Thyroid gland (tissue), 4 donors: ENCODE measurements at places on chromosomes 2 and 18.

DNA sequence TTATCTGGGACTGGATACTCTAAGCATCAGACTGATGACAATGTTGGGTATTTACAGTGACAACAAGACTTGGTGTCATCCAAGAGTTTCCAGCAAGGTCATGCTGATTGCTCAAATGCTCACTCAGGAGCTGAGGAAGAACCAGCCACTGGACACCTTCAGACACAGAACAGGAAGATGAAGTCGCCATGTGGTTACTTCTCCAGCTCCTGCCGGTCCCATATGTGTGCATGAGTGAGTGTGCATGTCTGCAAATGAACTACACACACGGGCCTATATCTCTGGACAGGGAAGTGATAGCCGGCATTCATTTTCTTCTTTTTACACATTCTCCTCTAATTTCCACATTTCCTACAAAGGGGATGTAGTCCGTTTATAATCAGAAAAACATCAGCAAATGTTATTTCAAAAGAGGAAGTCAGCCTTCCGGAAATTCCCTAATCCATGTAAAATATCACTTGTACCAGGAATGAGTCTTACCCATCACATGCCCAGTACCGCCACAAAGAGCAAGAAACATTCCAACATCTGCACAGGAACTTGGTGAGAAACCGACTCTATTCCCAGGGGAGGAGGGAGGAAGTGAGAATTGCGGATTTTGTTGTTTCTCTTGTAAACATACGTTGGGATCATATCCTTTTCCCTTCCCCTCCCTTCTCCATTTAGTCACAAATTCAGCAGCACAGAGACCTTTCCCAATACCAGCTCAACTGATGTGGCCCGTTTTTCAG is 10.8 kb downstream of the RFX8 start:
- H3K36me3 ChIP-seq: no peaks in the 10 kb centered on the region
- no peaks in the 10 kb centered on the region for H3K27me3 ChIP-seq
- no peaks in the 10 kb centered on the region for H3K4me1 ChIP-seq
- DNase-seq: no peak
- H3K4me3 ChIP-seq: no peak overlapping the region
- no peak overlapping the region for H3K27ac ChIP-seq

- no peaks in the 10 kb centered on the region for H3K27me3 ChIP-seq
- no peaks in the 10 kb centered on the region for H3K4me1 ChIP-seq
- H3K36me3 ChIP-seq: no peaks in the 10 kb centered on the region
Measured at GRCh38 chr18:75088021-75088506, 120.9 kb downstream of the PTGR3 start.

DNA sequence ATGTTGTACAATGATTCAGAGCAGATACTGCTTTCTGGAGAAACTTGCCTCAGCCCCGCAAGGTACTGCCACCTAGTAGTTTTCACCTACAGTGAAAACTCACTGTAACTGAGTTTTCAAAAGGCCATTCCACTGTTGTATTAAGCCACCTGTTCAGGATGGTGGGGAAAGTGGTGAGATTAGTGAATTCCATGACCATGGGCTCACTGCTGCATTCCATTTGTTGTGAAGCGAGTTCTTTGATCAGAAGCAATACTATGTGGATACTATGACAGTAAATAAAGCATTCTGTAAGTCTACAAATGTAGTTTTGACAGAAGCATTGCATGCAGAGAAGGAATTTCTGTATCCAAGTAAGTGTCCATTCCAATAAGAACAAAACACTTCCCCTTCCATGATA is 113.6 kb downstream of the LAMA3 start:
- no peak for DNase-seq
- no peaks in the 10 kb centered on the region for H3K27me3 ChIP-seq
- H3K4me3 ChIP-seq: no peak overlapping the region
- H3K36me3 ChIP-seq: no peaks in the 10 kb centered on the region

DNA sequence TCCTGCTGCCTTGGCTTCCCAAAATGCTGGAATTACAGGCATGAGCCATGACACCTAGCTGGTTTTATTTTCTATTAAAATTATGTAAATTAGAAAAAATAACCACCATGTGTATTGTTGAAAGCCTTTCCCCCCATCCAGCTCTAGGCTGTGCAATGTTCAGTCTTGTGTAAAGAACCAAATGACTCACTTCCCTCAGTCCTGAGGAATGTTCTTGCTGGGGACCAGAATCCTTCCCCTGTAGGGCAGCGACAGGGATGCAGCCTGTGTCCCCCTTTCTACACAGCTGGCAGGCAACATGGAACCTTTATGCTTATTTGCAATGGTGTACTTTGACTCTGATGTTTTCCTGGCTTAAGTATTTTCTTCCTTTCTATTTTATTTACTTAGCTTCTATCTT is 29.4 kb downstream of the AOX1 start:
- no peaks in the 10 kb centered on the region for H3K36me3 ChIP-seq
- H3K27me3 ChIP-seq: no peaks in the 10 kb centered on the region
- no peak overlapping the region for H3K27ac ChIP-seq
- no peak overlapping the region for H3K4me3 ChIP-seq
- no peaks in the 10 kb centered on the region for H3K4me1 ChIP-seq

- no peak for DNase-seq
- no peaks in the 10 kb centered on the region for H3K36me3 ChIP-seq
- H3K4me3 ChIP-seq: no peak overlapping the region
- H3K27ac ChIP-seq: no peak overlapping the region
- peaks cover 16% of the 10 kb centered on the region for H3K4me1 ChIP-seq
Measured at GRCh38 chr2:191252699-191253098, 7.5 kb downstream of the MYO1B start.

DNA sequence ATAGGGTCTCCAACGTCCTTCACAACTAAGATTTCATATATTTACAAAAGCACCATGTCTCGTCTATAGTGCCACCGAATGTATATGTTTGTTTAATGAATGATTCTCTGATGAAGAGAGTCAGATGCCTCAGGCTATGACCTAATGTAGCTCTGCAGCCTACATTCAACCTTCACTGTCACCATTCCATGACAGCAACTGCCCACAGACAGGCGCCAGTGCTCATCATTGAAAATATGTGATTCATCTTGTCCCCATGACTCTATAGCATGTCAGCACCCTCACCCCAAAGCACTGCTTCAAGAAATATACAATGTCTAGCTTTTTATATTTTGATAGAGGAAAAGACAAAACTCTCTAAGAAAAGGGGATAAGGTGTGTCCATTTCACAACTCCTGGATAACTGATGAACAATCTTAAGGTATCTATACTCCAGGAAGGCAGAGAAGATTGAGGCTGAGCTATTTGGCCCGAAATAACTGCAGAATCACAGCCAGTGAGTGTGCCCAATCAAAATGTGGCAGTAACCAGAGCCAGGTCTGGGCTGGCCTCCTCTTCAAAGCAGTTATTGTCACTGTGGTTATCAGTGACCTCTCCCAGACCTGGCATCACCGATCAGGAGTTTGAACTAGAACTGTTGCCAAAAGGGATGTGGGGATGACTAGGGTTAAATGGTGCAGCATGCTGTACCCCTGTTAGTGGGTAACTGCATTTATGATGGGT is 246.6 kb downstream of the SETBP1 start:
- no peak for DNase-seq
- no peaks in the 10 kb centered on the region for H3K27me3 ChIP-seq
- H3K27ac ChIP-seq: no peak overlapping the region
- H3K4me3 ChIP-seq: no peak overlapping the region
- H3K4me1 ChIP-seq: no peaks in the 10 kb centered on the region
- no peaks in the 10 kb centered on the region for H3K36me3 ChIP-seq

GRCh38 chr18:79904357-79905147 is 46.9 kb downstream of the SLC66A2 start:
- H3K4me1 ChIP-seq: no peaks in the 10 kb centered on the region
- H3K4me3 ChIP-seq: no peak overlapping the region
- H3K27ac ChIP-seq: no peak overlapping the region
- DNase-seq: no peak
- H3K27me3 ChIP-seq: no peaks in the 10 kb centered on the region

- H3K4me3 ChIP-seq: no peak overlapping the region
- no peaks in the 10 kb centered on the region for H3K4me1 ChIP-seq
- H3K36me3 ChIP-seq: no peaks in the 10 kb centered on the region
- DNase-seq: no peak
Measured at GRCh38 chr2:101197215-101197745, 46.1 kb upstream of the TBC1D8 start.

GRCh38 chr2:53939656-53940055 is 31.1 kb downstream of the PSME4 start:
- no peaks in the 10 kb centered on the region for H3K36me3 ChIP-seq
- H3K27me3 ChIP-seq: no peaks in the 10 kb centered on the region
- no peak overlapping the region for H3K27ac ChIP-seq
- DNase-seq: no peak
- H3K4me3 ChIP-seq: no peak overlapping the region

DNA sequence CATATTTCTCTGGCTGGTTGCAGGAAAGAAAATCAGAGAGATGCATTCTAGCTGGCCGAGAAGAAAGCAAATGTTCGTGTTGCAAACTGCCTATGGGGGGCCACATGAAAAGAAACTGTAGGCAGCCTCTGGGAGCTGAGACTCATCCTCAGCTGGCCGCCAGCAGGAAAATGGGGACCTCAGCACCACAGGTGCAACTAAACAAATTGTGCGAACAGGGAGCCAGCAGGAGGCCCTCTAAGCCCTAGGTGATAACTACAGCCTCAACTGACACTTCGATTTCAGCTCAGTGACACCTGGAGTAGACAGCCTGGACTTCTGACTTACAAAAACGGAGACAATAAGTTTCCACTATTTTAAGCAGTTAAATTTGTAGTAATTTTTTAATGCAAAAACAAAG is 107.3 kb downstream of the DTNB start:
- H3K4me1 ChIP-seq: peaks cover 11% of the 10 kb centered on the region
- no peak for DNase-seq
- H3K27me3 ChIP-seq: no peaks in the 10 kb centered on the region

GRCh38 chr18:56575819-56576663 is 62.4 kb downstream of the TXNL1 start:
- no peak for DNase-seq
- no peaks in the 10 kb centered on the region for H3K36me3 ChIP-seq
- peaks cover 21% of the 10 kb centered on the region for H3K4me1 ChIP-seq
- no peaks in the 10 kb centered on the region for H3K27me3 ChIP-seq
- H3K27ac ChIP-seq: peak overlapping the region; percentile 31

DNA sequence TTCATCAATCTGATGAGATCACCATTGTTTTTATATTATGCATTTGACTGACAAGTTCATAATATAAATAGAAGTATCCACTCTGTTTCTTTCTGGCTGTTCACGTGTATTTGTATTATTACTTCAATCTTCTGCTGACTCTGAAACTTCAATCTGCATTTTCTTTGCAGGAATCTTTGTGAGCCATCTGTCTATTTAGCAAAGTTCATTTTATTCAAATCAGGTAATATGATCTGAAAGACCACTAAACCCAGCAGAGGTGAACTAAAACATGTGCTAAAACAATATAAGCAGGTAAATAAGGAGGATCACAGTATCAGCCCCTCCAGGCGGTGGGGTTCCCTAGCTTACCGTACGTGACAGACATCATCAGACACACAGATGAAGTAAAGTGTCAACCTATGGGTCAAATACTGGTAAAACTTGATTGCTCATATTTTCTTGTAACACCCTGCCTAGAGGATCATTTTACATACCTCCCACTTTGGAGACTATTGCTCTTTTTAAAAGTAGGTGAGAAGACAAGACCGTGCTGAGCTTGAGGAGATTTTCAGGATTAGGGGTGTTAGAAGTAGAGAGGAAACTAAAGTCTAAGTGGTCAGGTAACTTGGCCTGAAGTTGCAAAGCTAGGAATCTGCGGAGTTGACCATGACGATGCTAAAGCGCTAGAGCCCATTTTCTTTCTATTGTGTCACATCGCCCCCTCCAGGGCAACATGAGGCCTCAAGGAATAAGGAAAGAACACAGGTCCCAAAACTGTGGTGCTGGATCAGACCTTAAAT is 9.0 kb downstream of the DTNB start:
- H3K27ac ChIP-seq: peak overlapping the region; percentile 17
- H3K36me3 ChIP-seq: no peaks in the 10 kb centered on the region
- peaks cover 20% of the 10 kb centered on the region for H3K4me1 ChIP-seq
- peak; percentile 82 for DNase-seq

DNA sequence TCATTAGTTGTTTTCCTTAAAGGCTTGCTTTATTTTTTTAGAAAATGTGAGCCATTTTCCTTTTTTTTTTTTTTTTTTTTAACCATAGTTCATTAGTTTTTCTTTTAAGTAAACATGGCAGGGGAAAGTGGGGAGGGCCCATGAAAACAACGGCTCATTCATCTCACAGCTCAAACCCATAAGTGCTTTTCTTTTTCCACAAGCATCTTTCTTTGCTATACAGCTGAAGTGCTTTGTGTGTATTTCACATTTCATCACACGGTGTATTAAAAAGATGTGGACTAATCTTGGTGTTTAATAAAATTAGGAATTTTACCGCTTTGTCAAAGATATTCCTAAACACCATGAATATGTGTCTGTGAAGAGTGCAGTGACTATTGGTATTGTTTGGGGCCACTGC is 41.6 kb downstream of the RHBDD1 start:
- no peak overlapping the region for H3K27ac ChIP-seq
- no peaks in the 10 kb centered on the region for H3K36me3 ChIP-seq
- no peaks in the 10 kb centered on the region for H3K4me1 ChIP-seq
- no peak for DNase-seq
- H3K27me3 ChIP-seq: no peaks in the 10 kb centered on the region

DNA sequence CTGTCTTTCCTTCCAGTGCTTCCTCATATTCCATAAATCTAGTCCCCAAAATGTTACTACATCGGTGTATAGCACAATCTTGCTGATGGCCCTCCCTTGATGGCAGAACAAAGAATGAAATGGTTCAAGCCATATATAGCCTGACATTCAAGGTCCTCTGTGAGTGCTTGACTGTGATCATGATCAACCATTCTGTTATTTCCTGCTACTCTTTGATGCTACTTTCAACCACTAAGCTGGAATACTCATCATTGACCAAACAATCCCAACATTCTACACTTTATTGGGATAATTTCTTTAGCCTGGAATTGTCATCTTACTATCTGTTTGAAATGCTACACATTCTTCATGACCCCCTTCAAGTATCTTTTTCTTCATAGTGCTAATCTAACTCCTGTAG is 633.9 kb downstream of the PLCL1 start:
- H3K27me3 ChIP-seq: no peaks in the 10 kb centered on the region
- H3K4me1 ChIP-seq: no peaks in the 10 kb centered on the region
- no peak for DNase-seq
- H3K4me3 ChIP-seq: no peak overlapping the region

- no peaks in the 10 kb centered on the region for H3K36me3 ChIP-seq
- no peak for DNase-seq
- peak overlapping the region; percentile 3 for H3K27ac ChIP-seq
- no peaks in the 10 kb centered on the region for H3K27me3 ChIP-seq
- no peaks in the 10 kb centered on the region for H3K4me1 ChIP-seq
- no peak overlapping the region for H3K4me3 ChIP-seq
Measured at GRCh38 chr2:151774506-151774905, 40.2 kb upstream of the NEB start.

GRCh38 chr2:120629241-120629895 is 106.3 kb upstream of the GLI2 start:
- H3K36me3 ChIP-seq: no peaks in the 10 kb centered on the region
- H3K4me1 ChIP-seq: peaks cover 55% of the 10 kb centered on the region
- H3K27ac ChIP-seq: no peak overlapping the region
- no peak for DNase-seq
- H3K27me3 ChIP-seq: no peaks in the 10 kb centered on the region
- H3K4me3 ChIP-seq: no peak overlapping the region

GRCh38 chr2:150710916-150711315 is 223.4 kb upstream of the RND3 start:
- H3K4me3 ChIP-seq: no peak overlapping the region
- no peak overlapping the region for H3K27ac ChIP-seq
- H3K27me3 ChIP-seq: no peaks in the 10 kb centered on the region
- H3K4me1 ChIP-seq: no peaks in the 10 kb centered on the region

- no peaks in the 10 kb centered on the region for H3K36me3 ChIP-seq
- H3K4me3 ChIP-seq: no peak overlapping the region
- no peak overlapping the region for H3K27ac ChIP-seq
Measured at GRCh38 chr2:135121016-135121657, 69.0 kb downstream of the RAB3GAP1 start.
